ENCODE measurements at places on chromosomes 1 and 21.

GRCh38 chr1:31335007-31335406, 37.9 kb downstream of the FABP3 start:
- no peak for DNase-seq

DNA sequence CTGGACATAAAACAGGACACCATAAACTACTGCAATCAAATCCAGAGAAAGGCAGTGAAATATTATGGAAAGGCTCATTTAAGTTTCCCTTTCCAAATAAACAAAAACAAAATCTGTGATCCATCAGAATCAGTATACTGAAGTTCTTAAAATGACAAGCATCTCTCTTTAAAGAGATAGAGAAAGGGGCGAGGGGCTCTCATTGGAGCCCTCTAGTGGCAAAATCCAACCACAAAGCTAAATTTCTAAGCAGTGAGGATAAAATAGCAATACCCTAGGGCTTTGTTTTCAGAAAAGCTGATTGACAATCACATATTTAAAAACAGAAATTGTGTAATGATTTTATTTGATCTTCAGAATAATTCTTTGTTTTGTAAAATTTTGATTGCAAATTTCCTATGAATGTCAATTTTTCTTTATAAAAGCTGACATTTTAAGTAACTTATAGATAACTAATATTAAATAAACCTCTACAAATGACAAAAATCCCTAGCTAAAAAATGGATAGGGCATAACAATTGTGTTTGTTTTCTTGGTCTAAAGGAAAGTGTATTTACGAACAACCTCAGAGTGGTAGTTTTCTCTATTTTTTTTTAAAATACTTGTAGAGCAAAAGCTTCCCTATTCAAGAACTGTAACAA, 138.2 kb downstream of the COL24A1 start:
- DNase-seq = no peak

DNA sequence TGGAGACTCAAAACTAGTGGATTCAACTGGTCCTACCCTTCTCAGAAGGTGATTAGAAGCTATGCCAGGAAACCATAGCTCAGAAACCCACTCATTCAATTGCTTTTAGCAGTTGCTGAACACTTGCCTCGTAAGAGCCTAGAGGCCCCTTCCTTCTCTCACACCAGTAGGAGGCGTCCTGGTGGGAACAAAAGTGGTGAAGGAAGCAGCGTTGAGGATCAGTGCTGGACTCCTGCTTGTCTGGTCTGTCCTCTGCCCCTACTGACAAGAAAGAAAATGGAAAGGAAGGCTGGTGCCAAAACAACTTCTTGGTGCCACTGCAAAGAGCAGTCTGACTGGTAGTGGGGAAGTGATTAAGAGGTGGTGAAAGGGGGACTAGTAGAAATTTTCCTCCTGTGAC, 269.7 kb downstream of the LMO4 start:
- DNase-seq = no peak

GRCh38 chr1:233544304-233544703, 69.6 kb upstream of the KCNK1 start:
- no peak for DNase-seq

GRCh38 chr21:39576518-39577128, 36.1 kb upstream of the B3GALT5 start:
- DNase-seq = no peak

DNA sequence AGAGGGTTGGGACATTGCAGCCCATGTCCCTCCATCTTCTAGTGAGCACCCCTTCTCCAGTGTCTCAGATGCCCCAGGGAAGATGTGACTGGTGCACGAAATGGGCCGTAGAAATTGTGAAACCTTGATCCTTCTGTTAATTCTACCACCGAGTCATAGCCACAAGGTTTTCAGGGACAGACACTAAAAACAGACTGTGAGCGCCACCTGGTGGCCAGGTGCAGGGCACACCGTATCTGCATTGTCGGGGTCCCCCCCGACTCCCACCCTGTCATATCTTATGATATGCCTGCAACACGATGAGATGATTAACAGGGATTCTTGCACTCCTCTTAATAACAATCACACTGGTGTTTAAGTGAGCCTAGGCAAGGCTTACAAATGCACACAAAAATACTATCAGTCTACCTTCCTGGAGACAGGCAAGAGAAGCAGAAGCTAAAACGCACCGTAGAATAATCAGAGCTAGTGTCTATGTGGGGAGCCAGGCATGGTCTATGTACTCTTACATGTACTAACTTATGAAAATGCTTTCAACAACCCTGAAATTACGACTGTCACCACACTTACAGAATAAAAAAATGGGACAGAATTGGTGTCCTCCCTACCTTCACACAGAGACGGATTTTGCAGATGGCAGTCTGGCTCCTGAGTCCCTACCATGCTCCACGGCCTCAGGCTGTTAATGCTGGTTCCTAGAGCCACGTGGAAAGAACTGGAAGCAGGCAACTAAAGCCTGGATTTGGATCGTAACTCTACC, 57.9 kb downstream of the FHAD1 start:
- peak; percentile 83 for DNase-seq

DNA sequence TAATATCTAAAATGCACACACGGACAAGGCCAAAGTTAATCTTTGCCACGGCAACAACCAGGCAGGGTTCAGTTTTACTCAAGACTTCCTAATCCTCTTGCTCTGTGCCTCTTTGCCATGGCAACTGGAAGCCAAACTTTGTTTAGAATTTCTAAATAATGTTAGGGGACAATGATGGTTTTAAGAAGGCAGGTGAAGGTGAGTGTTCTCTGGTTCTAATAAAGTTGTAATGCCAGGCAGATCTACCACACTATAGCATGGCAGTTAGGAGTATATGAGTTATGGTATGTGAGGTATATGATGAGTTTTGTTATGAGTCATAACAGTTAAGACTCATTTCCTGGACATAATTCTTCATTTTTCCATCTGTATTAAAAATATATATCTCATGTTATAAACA, 2.7 kb downstream of the PTPRC start:
- DNase-seq = no peak

DNA sequence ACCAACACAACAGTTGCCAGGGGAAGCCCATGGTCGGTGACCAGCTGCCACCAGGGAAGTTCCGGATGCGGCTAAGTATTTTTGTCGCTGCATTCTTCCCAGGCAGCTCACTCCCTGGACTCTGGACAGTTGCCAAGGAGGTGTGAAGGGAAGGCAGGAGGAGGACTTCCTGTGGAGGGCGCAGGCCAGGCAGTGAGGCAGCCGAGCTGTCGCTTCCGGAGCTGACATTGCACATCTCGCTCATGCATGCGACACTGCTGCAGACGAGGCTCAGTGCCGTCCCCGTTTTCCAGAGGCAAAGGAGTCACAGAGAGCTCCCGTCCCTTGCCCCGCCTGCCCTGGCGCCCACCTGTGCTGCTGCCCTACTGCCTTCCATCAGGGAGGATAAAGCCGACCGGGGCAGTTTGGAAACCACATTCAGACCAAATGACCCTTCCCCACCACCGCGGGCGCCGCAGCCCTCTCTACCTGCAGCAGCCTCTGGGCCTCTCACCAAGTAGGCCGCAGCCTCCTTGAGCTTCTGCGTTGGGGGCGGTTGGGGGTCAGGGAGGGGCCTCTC, 81.4 kb downstream of the NENF start:
- no peak for DNase-seq

DNA sequence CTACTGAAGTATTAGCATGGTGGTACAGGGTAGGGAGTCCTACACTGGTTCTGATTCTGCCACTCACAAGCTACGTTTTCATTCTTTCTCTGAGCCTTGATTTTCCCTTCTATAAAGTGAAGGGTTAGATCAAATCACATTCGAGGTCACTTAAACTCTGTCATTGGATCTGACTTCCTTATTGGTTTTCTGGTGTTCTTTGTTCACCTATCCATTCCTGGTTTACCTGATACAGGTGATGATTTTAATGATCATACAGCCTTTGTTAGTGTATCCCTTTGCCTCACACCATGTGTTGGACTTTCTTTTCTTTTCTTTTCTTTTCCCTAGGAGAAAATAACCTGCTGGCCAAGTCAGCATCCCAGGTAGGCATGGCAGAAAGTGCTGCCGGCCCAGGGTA, 74.8 kb downstream of the NOS1AP start:
- no peak for DNase-seq

- DNase-seq = no peak
Measured at GRCh38 chr1:199573047-199573446, 454.5 kb upstream of the NR5A2 start.

- no peak for DNase-seq
Measured at GRCh38 chr1:46172321-46172720, 2.6 kb upstream of the TSPAN1 start.

- DNase-seq = no peak
Measured at GRCh38 chr1:112250892-112251291, 145.1 kb upstream of the CTTNBP2NL start.

DNA sequence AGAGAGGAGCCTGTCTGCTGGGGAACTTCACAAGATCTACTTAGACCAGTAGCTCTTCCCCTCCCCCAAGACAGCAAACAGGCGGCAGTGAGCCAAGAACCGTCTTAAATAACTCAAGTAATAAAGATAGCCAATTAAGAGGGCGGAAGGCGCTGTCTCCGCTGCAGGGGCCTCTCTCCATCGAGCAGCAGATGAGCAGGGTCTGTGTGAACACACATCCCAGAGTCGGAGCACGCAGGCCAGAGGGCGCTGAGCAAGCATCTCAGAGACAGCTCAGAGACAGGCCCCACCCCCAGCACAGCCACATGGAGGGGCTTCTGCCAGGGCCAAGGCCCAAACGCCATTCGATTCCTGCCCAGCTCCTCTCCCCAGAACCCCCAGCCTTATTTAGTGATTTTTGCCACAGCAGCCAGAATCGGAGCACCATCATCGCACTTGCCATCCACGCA, 11.1 kb downstream of the IFFO2 start:
- no peak for DNase-seq

DNA sequence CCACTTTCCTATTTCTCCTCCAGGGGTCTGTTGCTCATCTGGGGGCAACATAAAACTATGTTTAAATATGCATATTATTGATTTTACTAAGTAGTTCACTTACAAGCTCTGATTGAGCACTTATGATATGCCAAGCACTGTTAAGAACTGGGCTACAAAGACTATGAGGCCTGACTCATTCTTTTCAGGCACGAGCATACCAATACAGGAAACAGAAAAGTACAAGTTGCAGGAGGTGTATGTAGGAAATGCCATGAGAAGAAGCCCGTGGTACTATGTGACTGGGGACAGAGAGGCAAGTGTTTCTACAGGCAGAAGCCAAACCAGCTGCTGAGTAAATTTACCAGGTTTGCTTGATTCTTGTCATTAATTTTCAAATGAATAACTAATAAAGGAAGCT, 120.4 kb upstream of the PTGFR start:
- DNase-seq = no peak

GRCh38 chr1:174284052-174284451, 124.7 kb downstream of the RABGAP1L start:
- no peak for DNase-seq

DNA sequence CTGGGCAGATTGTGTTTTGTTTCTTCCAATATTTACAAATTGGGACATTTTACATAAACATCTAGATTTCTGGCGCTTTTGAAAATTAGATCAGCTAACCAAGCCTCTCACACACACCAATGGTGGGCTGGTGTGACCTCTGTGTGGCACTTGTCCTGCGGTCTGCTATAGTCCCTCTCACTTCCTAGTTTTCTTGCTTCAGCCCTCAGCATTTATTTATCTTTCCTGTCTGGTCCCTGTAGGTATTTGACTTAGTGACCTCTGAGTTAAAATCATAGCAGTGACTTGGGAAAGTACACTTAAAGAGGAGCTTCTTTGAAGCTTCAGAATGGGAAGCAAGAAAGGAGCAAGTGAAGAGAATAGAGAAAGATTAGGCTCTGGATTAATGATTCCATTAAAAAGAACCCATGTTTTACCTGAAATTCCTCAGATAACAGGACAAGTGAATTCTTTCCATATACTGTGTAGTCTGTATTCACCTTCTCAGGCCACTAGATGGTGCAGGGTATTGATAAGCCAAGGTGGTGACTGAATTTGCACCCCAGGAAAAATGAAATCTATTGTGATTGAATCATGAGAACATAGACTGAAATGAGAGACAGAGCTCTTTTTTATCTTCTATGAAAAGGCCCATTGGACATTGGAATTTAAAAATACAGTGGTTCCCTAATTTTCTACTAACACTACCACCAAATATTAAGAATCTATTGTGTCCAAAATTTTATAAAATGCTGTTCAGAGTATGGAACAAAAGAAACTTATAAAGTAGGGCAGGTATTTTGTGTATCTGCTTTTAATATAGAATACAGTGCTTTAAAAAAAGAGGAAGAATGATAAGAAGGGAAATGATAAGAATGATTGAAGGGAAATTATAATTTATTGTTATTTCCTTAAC, 7.1 kb upstream of the DIPK1A start:
- DNase-seq = no peak

GRCh38 chr1:221099747-221100595, 220.7 kb downstream of the HLX start:
- DNase-seq = peak; percentile 32

DNA sequence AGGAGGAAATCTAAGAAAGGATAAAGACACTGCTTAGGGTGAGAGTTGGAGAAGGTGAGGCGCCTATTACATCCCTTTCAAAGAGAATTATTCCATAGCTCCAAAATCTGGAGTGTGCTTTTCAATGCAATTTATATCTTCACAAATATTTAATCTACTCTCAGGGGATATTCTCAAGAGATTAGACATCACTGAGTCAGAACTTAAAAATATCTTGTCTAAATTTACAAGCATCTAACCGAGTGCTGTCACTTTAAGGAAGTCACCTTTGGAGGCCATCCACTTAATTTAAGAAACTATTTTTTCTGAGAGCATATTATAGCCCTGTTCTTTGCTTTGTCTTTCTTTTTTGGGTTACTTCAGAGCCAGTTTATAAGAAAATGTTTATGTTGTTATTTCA, 134.6 kb downstream of the TNFSF18 start:
- DNase-seq = no peak

GRCh38 chr1:243739335-243740003, 110.6 kb downstream of the AKT3 start:
- no peak for DNase-seq

GRCh38 chr1:241253471-241253870, 103.5 kb downstream of the RGS7 start:
- no peak for DNase-seq

- no peak for DNase-seq
Measured at GRCh38 chr1:41704196-41704595, 214.5 kb downstream of the HIVEP3 start.

DNA sequence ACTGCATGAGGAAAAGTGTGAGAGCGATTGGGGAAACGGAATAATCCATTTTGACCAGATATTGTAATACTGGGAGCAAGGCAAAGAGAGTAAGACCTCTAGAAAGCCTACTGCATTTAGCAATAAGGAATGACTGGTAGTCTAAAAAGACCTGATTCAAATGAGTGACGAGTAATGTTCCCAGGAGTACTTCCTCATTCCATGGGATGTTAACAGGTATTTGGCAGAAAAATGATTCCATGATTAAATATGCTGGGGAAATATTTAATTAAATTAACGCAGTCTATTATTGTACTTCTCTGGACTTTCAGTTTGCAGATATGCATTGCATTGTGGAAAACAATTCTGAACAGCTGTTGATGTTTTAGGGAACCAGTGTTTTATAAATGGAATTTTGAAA, 105.5 kb downstream of the RPE65 start:
- no peak for DNase-seq

Measured in activated T-cell treated with anti-CD3 and anti-CD28 coated beads, Interleukin-2, amount 50 U/mL, for 48 hours (primary cell).